ENCODE measurements at places on chromosomes 16 and 17. TPM values are rescaled to one million over a fixed set of nuclear protein-coding genes. Genes with fewer than 3 reads are reported as not detected.

The FBXO39 gene
- 0.25 TPM for polyA plus RNA-seq

The HSF5 gene
- polyA plus RNA-seq = not detected

The TBC1D3I gene
- polyA plus RNA-seq = not detected

The CD300LB gene
- not detected for polyA plus RNA-seq

The TPSD1 gene
- polyA plus RNA-seq = not detected

The PNMT gene
- not detected for polyA plus RNA-seq

The CCL4 gene
- not detected for polyA plus RNA-seq

The SMIM36 gene
- not detected for polyA plus RNA-seq

The WWP2 gene
- polyA plus RNA-seq = 16.5 TPM

The STXBP4 gene
- 11.0 TPM for polyA plus RNA-seq

The ASIC2 gene
- polyA plus RNA-seq = 0.16 TPM

The PRAC1 gene
- not detected for polyA plus RNA-seq

The CCL18 gene
- not detected for polyA plus RNA-seq

The KRTAP4-5 gene
- polyA plus RNA-seq = not detected

The ASGR2 gene
- not detected for polyA plus RNA-seq

The EVI2B gene
- 0.68 TPM for polyA plus RNA-seq

The FOXJ1 gene
- polyA plus RNA-seq = not detected

The PIPOX gene
- 0.20 TPM for polyA plus RNA-seq

Data from fibroblast of lung (primary cell).